ENCODE measurements at places on chromosomes 11 and 22.
A peak's percentile ranks its signal among the peaks of the same experiment; 100 is the strongest.

- DNase-seq, result no peak
These were observed 92.8 kb upstream of the TEAD1 start for GRCh38 chr11:12581416-12581815.

- no peak for DNase-seq
These were observed 16.7 kb downstream of the RRP8 start for GRCh38 chr11:6586434-6587359.

- no peak for DNase-seq
These were observed 7.7 kb downstream of the SLC35E4 start for GRCh38 chr22:30643055-30643875.

GRCh38 chr22:31561238-31561887 lies 65.0 kb downstream of the SFI1 start:
- DNase-seq, result peak; percentile 63

DNA sequence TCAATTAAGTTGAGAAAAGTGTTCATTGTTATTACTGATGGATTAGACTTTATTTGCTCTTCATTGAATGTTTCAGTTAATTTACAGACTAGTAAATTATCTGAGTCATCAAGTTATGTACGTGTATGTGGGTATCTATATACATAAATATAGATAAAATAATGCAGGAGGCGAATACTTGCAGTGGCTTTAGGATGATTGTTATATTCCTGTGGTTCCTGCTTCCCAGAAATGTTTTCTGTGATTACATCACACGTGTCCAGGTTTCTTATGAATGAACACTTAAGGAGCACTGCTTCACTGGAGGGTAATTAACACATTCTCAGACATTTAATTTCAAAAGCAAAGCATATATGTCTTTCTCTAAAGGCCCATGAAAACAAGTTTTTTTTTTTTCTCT lies 28.4 kb downstream of the YAP1 start:
- peak; percentile 91 for DNase-seq

DNA sequence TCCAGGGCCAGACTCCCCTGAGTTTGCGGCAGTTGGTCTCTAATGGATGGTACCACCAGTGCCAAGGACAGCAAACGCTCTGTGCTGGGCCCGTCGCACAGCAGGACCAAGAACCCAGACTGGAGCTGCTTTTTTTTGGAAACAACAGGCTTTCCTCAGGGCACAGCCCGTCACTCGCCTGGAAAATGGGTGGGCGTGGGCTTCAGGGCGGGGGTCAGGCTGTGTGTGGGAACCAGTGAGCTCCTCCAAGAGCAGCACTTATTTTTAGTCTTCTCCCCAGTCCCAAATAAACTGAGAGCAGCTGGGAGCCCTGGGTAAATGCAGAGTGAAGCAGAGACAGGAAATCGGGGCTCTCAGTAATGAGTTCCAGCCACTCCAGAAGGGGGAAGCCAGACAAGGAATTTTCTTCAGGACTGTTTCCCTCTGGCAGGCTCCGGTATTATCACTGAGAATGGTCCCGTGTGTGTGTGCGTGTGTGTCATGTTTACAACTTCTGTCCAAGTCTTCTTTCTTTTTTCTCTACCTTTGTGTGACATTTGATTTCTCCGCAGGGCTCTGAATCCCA lies 63.0 kb downstream of the PPFIBP2 start:
- DNase-seq, result peak; percentile 25

DNA sequence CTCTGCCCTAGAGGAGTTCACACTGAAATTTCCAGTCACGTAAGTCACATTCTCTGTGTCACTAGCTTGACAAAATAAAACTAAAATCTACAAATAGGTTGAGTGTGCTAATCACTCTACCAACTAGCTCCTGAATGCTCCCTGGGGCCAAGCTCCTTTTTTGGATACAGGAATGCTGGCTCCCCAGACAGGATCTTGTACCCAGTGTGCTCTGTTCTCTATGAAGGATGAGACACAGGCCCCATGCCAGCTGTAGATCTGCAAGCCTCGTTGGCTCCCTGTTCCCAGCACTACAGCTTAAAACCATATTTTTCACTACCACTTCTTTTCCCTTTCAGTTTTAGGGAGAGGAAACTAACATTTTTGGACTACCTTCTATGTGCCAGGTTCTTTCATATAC lies 3.7 kb upstream of the IPO7 start:
- no peak for DNase-seq

GRCh38 chr11:61996933-61997332 lies 29.5 kb upstream of the FTH1 start:
- no peak for DNase-seq

- no peak for DNase-seq
These were observed 60.1 kb downstream of the DCUN1D5 start for GRCh38 chr11:103031834-103032233.

DNA sequence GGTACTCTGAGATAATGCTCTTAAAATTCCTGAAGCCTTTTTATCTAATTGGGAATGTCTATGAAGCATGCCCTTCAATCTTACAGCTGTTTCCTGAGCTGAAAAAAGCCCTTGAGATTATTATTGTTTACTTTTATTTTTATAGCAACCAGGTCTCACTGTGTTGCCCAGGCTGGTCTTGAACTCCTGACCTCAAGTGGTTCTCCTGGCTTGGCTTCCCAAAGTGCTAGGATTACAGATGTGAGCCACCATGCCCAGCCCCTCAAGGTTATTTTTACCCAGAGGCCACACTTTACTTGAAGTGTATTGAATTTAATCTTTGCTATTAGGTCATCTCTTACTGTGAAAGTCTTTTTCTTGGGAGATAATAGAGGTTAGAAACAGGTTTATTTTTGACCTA lies 7.0 kb upstream of the SWAP70 start:
- DNase-seq, result no peak

DNA sequence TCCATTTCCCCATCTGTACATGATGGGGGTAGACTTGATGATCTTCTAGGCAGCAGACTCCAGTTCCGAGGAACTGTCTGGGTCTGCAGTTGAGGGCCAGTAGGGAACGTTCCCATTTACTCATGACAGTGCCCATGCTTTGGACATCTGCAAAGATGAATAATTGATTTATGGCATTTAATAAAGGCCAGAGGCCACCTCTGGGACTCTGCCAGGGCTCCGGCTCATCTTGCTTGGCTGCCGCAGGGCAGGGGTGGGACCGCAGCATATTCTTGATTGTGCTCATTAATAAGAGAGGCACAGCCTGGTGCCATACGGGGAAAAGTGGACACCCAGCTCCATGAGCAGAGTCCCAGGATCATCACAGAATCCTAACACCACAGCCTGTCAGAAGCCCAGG lies 28.1 kb upstream of the KLHL35 start:
- no peak for DNase-seq

DNA sequence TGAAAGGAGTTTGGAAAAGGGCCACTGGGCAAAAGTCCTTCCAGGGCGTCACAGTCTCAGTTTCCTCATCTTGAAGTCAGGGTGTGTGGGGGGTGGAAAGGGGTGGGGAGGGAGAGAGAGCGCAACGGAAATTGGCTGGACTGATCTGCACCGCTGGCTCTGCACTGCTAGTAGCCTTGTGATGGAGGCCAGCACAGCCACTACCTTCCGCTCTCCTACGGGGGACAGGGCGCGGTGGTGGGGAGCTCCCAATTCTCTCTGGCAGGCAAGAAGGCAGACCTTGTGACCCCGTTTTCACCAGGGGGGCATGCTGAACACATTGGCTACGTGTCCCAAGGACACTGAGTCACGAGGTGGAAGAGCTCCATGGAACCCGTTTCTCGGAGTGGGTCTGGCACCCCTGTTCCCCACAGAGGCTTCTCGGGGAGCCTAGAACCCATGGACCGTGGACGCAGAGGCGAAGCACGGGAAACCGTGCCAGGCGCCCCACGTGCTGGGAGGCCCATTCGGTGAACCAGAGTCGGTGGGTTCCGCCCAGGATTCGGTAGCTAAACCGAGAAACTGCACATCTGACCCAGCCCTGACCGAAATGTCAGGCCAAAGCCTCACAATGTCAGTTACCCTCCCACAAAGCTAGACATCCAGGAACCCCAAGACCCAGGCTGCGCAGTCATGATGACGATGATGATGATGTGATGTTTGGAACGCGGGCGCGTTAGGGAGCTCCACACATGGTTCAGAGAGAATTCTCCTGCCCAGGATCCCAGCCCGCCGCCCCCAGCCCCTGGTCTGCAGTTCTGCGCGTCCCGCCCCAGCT lies 28.3 kb upstream of the WNT11 start:
- peak; percentile 64 for DNase-seq

DNA sequence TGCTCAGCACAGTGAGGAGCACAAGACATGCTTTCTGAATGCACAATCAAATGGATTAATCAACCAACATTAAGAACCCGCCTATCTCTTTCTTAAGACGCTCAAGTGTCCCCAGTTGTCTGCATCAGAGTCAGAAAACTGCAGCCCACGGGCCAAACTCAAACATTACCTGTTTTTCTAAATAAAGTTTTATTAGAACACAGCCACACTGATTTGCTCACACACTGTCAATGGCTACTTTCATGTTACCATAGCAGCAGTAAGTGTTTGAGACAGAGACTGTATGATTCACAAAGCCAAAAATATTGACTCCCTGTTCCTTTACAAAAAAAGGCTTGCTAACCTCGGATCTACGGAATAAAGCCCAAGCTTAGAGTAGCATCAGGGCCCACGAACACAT lies 49.0 kb upstream of the ISX start:
- no peak for DNase-seq

DNA sequence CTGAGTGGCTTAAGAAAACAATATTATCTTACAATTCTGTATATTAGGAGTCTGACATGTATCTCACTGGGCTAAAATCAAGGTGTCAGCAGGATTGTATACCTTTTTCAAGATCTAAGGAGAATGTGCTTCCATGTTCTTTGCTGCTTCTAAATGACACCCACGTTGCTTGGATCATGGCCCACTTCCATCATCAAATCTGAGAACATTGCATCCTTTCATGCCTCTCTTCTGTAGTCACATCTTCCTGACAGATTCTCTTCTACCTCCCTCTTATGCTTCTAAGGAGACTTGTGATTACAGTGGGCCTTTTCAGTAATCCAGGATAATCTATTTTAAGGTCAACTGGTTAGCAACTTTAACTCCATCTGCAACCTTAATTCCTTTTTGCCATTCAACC lies 499.4 kb downstream of the FAM181B start:
- DNase-seq, result no peak

- no peak for DNase-seq
These were observed 52.4 kb upstream of the CD5 start for GRCh38 chr11:61049859-61050258.

GRCh38 chr11:65894034-65894591 lies 3.6 kb downstream of the CCDC85B start:
- DNase-seq, result no peak

DNA sequence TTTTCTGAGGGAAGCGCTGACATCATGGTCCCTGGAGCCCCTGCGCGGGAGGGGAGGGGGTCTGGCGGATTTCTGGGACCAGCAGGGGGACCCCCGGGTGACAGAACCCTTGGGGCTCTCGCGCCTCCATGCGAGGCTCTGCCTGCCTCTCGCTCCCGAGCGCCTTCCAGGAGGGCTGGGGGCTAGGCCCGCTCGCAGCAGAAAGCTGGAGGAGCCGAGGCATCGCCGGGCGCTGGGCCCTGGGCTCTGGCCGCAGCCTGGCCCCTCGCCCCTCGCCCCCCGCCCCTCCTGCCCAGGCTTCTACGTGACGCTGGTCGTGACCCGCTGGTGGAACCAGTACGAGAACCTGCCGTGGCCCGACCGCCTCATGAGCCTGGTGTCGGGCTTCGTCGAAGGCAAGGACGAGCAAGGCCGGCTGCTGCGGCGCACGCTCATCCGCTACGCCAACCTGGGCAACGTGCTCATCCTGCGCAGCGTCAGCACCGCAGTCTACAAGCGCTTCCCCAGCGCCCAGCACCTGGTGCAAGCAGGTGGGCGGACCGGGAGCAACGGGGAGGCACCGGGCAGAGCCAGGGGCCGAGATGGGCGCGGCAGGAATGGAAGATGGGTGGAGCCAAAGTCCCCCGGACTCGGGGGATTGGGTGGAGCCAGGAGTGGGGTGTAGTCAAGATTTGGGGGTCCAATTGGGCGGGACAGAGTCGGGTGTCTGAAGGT lies 5.4 kb downstream of the BEST1 start:
- DNase-seq, result no peak

GRCh38 chr11:101523634-101524260 lies 60.1 kb downstream of the TRPC6 start:
- no peak for DNase-seq

- peak; percentile 83 for DNase-seq
These were observed 817 bp downstream of the RELT start for GRCh38 chr11:73376803-73377629.

DNA sequence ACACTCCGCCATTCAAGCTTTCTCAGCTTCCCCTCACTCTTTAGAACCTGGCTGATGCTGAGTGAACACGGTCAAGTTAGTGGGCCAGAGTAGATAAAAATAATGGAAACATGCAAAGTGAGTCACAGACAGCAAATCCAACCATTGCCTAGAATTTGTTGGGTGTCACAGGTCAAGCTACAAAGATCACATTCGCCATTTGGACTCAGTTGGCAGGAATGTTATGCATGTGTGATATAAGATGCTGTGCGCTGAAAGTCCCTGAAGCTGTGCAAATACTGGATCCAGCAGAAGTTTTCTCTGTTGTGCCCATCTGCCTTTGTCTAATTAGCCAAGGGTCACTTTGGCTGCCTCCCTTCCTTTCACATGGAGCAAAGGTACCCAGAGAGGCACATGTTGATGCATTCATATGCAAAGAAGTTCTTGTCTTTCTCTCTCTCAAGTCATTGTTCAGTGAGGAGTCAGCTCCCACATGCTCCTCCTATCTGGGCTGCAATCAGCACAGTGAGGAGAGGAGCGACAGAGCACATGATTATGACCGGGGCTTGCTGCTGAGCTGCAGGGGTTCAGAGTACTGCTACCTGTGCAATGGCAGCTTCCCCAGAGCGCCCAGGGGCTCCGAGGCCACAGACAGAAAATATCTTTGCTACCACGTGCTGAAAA lies 39.7 kb downstream of the FLI1 start:
- peak; percentile 69 for DNase-seq

- DNase-seq, result no peak
These were observed 40.8 kb upstream of the SCN3B start for GRCh38 chr11:123695231-123695630.

DNA sequence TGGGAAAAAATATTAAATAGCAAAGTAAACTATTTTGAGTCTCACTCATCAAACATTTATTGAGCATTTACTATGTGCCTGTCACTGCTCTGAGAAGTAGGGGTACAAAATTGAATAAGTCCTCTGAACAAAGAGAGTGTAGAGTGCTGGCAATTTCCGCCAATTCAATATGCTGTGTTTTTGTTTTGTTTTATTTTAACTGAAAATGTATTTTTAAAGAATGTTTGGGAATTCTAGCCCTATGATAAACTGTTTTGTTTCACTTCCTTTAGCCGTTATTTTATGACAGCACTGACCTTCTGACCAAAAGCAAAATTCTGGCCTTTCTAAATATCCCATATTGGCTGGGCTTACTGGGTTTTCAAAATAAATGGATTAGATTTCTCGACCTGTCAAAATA lies 64.7 kb upstream of the LMO2 start:
- no peak for DNase-seq

- DNase-seq, result no peak
These were observed 13.1 kb upstream of the MFRP start for GRCh38 chr11:119359365-119360214.
